ENCODE measurements at places on chromosomes 7 and 10.

GRCh38 chr7:138924501-138925225, 56.5 kb downstream of the KIAA1549 start:
- no peak for DNase-seq

GRCh38 chr10:69831231-69831855, 29.6 kb downstream of the COL13A1 start:
- DNase-seq = no peak

GRCh38 chr10:121085367-121085766, 234.2 kb downstream of the WDR11 start:
- no peak for DNase-seq

- DNase-seq = no peak
Observed at GRCh38 chr7:93046641-93047040, 71.1 kb downstream of the SAMD9 start.

- DNase-seq = no peak
Observed at GRCh38 chr10:28991333-28992270, 297.3 kb upstream of the LYZL1 start.

All from NCI-H1930 (cell line).